ENCODE measurements at places on chromosomes 13 and 19.

DNA sequence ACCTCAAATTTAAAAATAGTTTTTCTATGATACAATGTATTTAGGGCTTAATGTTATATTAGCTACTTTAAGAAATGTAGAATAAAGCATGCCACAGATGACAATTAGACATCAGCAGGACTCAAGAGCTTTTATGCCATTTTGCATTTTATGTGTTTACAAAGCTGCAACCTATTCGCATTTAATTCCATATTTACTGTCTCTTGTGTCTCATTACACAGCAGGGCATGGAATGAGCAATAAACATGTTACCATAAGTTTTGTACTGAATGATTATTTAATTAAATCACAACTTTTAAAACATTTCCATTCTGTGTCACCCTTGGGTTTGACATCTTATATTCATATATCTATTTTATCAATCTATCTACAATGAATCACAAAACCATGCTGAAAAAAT lies 1756.9 kb downstream of the PCDH9 start:
- no peak for DNase-seq

DNA sequence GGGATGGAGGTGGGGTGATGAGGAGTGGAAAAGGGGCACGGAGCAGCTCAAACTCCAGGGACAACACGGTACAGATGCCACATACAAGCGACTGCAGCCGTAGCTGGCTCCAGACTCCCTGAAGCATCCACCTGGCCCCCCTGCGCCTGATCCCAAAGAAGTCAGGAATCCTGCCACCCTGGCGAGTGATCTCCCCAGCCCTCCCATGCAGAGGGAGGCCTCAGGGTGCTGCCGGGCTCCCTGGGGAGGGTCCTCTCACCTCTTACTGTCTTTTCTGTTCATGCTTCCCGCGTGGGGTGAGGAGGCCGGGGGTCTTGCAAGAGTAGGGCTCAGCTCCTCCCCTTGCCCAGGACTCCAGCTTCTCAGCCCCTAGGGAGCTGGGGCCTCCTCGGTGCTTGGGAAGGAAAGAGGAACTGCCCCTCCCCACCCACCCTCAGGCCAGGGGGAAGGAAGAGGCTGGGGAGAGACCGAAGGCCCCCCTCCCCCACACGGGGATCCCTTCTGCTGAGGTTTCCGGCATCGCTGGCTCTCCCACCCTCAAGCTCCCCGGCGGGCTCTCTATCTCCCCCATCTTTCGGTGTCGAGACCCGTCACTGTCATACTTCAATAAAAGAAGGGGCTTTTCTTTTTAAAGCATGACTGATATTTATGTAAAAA lies at the start of gene RASGRP4:
TSS of gene RASGRP4 (minus strand) at position 410 of the 657 bp plus-strand sequence. CDS start at position 282, 128 bp downstream.
- peak; percentile 58 for DNase-seq

DNA sequence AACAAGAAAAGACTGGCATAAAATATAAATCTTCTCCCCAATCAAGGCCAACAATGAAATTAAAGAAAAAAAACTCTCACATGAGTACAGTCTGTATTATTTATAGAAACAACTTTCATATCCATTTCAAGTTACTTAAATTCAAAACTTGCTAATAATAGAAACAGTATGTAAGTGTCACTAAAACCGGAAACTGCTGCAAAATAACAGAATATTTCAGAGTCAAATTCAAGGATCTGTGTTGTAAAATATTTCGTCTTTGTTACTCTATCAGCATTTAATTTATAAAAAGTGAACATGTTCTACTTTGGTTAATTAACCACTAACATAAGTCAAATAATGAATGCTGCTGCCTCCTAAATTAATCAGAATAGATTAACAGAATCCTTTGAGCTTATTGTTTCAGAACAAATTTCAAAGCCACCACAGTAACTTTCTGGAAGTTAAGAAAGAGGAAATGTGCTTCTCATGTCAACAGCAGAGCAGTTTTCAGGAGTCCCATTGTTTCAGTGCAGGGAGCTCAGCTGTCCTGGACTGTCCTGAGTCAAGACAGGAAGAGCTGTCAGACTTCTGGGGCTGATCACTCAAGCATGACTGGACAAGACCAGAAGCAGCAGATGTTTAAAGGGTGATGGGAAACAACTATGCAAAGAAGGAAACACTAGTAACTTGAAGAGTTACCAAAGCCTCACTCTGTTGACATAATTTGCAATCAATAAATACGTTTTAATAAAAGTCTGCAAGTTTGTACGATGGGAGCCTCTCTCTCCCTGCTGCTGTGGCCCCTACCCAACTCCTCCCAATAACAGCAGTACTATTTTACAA lies 76.9 kb downstream of the FOXO1 start:
- peak; percentile 60 for DNase-seq

- DNase-seq, result peak; percentile 86
These were observed 53.1 kb upstream of the SERPINE3 start for GRCh38 chr13:51286135-51287002.

DNA sequence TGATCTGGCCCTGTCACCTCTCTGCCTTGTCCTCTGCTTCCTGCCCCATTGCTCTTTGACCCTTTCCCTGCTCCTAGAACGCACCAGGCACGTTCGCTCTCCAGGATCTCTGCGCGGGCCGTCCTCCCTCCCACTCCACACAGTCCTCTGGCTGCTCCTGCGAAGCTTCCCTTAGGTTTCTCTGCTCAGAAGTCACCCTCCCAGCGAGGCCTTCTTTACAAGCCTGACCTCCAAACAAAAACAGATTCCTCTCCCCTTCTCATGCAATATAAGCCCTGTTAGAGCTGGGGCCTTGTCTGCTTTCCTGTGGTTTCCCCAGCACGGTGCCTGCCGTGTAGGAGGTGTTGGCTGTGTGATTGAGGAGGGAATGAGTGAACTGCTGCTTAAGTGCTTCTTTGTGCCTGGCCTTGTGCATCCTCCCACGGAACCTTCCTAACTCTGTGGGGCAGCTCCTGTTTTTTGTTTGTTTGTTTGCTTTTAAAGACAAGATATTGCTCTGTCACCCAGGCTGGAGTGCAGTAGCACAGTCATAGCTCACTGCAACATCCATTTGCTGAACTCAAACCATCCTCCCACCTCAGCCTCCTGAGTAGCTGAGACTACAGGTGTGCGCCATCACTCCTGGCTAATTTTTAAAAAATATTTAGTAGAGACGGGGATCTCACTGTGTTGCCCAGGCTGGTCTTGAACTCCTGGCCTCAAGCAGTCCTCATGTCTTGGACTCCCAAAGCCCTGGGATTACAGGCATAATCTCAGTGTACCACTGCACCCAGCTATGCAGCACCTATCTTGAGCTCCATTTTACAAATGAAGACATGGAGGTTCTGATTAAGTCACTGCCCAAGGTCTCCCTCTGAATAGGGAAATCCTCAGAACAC lies 82.0 kb downstream of the SIPA1L3 start:
- DNase-seq, result no peak

DNA sequence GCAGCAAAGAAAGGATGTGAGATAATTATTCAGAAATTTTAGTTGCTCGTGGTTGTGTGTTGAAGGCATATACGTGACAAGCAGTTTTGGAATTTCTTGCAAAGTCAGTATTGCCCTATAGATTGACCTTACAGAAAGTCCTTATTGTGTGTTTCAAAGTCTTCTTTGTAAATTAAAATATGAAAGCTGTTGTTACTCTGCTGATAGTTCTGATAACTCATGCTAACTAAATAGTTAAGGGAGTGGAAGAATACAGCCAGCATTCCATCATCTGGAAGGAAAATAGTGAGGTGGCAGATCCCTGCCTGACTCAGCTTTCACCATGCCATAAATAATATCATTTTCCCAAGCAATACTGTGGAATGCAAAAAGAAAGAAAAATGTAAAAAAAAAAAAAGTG lies 27.2 kb downstream of the WASF3 start:
- DNase-seq, result peak; percentile 91

- peak; percentile 45 for DNase-seq
These were observed 3.8 kb downstream of the SBSN start for GRCh38 chr19:35524181-35524837.

DNA sequence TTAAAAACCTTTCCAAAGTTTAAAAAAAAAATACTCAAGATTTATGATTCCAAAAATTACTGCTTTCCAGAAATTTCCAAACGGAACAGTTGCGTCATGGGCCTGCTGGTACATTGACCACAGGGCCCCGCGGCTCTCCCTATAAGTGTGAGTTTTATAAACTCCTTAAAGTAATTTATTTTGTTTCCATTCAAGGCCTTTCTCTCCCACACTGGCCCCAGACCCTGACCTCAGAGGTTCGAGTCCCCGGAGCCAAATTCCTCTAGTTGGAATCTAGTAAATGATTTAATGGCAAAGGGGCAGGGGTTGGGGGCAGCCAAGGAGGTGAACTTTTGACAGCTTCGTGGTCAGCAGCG lies 97.5 kb downstream of the INSR start:
- DNase-seq, result no peak

DNA sequence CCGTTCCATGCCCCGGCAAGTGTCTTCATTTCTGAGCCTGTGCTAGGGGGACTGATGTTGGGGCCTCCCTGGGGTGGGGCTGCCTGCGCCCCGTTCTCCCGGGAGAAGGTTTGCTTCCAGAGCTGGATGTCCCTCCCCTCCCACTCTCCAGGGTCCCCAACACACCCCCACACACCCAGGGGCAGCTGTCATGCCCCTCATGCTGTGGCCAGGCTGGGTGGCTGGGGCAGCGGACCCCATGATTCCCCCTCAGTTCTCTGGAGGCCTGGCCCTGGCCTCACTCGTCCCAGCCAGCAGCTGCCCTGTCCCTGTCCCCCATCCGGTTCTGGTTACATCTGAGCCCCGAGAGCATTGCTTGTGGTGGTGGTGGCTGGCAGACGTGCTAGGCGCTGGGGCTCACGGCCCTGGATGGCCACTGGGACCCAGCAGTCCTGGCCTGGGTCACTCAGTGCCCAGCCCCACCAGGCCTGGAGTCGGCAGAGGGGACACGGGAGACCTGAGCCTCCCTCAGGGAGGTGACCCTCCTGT lies 184.8 kb downstream of the KDM4B start:
- peak; percentile 59 for DNase-seq

DNA sequence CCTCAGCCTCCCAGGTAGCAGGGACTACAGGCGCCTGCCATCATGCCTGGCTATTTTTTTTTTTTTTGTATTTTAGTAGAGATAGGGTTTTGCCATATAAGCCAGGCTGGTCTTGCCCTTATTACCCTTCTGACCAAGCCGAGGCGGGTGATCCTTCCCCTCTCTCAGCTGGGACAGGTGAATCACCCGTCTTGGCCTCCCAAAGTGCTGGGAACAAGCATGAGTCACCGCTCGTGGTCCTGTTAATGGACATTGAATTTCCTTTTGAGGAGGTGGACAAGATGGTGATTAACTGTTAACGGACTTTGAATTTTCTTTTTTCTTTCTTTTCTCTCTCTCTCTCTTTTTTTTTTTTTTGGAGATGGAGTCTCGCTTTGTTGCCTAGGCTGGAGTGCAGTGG lies 10.6 kb downstream of the CD70 start:
- DNase-seq, result peak; percentile 87

GRCh38 chr13:29545988-29546387 lies 49.5 kb downstream of the SLC7A1 start:
- DNase-seq, result no peak

- no peak for DNase-seq
These were observed 3.7 kb upstream of the RASL11A start for GRCh38 chr13:27266917-27267316.

DNA sequence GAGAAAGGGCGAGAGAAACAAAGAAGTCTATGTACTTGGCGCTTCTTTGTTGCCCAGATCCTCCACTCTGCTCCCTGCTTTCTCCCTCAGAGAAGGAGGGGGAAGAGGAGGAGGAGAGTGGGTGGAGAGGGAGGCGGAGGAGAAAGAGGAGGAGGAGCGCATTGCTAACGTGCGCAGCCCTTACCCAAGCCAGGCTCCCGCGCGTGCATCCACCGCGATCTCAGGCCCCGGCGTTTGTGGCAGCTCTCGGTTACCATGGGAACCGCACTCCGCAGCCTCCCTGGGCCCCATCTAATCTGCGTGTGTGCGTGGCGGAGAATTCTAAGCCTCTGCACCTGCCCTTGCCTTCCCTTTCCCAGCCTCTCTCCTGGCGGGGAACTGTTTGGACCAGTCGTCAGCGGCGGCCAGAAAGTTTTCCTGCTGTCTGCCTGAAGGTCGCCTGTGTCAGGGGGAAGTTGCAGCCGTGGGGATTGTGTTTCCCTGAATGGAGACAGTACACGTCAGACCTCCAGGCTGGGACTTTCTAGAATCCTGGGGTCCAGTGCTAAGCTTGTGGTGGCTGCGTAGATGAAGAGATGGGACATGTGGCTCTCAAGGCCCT lies at the start of gene ERICH6B:
TSS of gene ERICH6B (minus strand) at position 239 of the 601 bp plus-strand sequence. CDS start 18,734 bp downstream, outside the sequence.
- peak; percentile 3 for DNase-seq

- no peak for DNase-seq
These were observed 9.8 kb downstream of the FLT1 start for GRCh38 chr13:28485097-28485496.

DNA sequence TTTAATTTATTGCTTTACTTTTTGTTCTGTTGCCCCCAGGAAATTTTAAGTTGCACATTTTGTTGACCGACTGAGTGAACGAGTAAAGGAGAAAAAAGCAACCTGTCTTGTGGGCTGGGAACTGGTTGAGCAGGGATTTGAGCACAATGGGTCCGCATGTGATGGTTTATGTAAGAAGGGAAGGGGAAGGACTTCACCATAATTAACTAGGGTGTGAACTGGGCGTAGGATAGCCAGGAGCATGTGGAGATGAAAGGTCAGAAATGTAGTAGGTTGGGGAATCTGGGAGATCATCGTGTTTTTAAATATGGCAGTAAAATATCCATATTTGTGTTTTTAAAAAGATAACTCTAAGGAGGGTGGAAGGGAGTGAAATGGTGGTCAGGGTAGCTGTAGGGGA lies 99.9 kb downstream of the GPC5 start:
- DNase-seq, result peak; percentile 11

DNA sequence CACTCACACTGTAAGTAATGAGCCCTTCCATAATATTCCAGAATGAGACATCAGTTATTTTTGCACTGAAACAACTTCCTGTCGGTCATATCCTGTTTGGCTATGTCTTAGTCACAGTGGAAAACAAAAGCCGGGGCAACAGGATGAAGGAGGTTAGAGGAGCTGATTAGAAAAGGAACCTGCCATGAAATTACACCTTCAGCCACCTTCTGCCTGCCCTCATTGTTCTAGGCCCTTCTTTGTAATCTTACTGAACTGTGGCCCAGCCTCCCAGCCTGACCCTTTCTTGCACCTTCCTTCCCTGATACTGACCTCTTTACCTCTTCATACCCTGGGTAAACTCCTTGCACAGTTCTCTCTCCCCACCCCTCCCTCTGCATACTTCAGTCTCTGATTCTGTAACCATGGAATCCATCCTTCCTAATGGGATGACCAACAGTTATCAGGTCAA lies 67.3 kb downstream of the DOCK9 start:
- no peak for DNase-seq

- no peak for DNase-seq
These were observed 3.0 kb downstream of the ONECUT3 start for GRCh38 chr19:1756264-1756663.

- no peak for DNase-seq
These were observed 54.1 kb downstream of the MRPL57 start for GRCh38 chr13:21230516-21230915.

GRCh38 chr13:36282821-36283432 lies 14.7 kb downstream of the CCDC169 start:
- peak; percentile 26 for DNase-seq

DNA sequence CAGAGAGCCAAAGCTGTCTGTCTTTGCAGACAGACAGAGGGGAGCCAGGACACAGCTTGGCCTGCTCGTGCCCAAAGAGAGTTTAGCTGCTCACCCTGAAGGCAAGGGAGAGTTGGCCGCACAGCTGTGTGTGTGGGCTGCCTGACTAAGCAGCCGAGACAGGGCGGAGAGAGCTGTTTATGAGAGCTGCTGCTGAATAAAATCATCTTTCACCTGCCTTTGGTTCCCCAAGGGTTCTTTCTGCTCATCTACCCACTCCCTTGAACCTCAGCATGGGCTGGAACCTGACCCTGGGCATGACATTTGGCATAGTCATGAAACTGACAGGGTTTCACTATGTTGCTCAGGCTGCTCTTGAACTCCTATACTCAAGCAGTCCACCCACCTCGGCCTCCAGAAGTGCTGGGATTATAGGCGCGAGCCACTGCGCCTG lies 98.2 kb downstream of the RBM26 start:
- no peak for DNase-seq

Measured in osteoblast (primary cell).